ENCODE measurements at places on chromosomes 4 and X.

GRCh38 chr4:7703688-7704087, 236.0 kb downstream of the AFAP1 start:
- DNase-seq, result no peak

DNA sequence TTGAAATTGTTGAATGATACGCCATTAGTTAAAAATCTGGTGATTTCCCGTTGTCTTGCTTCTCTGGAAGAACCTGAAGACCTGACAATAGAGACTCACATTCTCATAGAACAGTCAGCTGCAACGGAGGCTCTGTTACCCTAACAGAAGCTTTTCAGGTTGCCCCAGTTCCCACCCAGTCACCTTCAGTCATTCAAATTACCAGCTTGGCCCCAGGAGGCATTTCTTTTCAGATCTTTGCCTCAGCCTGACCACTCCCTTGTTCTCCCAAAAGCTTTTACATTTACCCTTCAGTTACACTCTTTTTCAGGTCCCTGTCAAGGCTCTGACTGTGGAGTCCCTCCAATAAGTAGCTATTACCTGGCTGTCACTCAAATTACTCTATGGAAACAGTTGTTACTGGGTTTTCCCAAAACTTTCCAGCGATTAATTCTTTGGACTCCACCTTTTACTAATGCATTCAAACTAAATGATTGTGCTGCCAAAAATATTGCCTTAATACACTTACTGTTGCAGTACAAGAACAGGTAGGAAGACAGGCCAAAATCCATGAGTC, 162.2 kb upstream of the FTHL17 start:
- no peak for DNase-seq

DNA sequence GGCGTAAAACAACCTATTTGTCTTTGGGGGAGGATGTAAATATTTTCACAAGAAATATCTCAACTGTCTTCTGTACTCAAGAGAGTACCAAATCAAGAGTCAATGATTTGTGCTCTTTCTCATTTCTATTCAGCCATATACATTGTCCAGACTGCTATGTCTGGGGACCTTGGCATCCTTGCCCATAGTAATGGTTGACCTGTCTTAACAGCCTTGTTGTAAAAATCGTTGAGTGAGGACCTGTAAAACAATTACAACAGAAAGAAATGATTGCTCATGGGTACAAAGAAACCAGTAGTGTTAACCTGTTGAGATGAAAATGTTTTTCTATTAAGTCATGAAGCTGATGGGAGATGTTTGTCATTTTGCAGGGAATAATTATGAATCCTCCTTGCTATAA, 56.6 kb downstream of the LNX1 start:
- no peak for DNase-seq

GRCh38 chr4:126583509-126583908, 1049.2 kb upstream of the INTU start:
- no peak for DNase-seq

DNA sequence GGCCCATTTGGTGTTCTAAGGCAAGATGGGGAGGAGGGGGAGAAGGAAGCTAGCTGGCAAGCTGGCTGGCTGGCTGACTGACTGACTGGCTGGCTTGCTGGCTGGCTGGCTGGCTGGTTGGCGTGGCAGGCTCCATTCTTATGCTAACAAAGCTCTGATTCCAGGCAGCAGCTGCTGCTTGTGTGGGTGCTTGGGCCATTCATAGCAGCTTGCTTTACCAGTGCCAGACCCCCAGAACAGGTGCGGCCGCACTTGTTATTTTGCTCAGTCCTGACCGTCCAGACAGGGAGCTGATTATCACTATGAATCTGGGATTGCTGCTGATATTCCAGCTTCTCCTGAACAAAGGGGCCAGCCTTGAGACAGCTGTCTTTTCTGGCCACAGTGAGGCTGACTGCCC, 131.2 kb upstream of the PAK3 start:
- no peak for DNase-seq

DNA sequence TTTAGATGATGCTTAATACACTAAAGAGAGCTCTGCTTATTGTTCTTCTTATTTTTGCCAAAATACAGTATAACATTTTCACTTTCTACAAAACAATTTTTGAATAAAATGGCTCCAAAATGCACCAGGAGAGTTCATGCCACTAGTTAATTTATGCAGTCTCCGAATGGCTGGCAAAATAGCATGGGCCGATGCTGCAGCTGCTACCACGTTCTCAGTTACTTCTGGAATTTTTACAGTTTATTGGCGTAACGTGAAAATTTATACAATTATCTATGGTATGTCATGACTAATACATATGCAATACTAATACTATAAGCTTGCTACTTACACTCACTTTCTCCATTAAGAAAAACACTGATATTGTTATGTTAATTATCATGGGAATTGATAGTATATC, 16.5 kb downstream of the KLHL13 start:
- DNase-seq, result no peak

DNA sequence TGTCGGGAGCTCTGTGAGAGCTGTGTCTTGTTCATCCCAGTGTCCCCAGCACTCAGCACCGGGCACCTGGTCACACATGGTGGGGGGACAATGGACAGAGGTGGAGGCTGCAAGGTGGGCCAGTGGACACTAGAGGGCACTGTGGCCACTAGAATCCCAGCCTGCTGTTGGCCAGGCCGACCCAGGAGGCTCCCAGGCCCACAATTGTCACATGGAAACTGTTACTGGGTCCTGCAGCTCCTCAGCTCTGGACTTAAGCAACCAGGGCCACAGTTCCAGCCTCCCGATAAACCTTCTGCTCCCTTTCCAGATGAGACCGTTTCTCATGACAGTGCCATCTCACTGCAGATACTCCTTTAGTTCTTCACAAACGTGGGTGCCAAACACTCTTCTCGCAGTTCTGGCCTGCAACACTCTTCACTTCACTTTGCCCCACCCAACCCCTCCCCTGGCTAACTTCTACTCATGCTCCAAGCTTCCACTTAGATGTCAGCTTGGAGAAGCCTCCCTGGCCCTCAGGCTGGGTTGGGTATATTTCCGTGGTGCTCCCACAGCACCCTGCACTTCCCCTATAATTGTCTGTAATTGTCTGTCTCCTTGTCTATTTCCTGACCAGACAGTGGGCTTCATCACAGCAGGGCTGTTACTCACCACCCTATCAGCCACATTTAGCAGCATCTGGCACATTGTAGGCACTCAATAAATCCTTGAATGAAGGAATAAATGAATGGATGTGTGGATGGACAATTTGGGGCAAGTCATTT, 3.5 kb upstream of the IQSEC2 start:
- DNase-seq, result no peak

GRCh38 chr4:82948647-82949204, 48.2 kb downstream of the THAP9 start:
- DNase-seq, result no peak

GRCh38 chr4:38765382-38765781, 17.4 kb downstream of the TLR10 start:
- DNase-seq, result no peak

DNA sequence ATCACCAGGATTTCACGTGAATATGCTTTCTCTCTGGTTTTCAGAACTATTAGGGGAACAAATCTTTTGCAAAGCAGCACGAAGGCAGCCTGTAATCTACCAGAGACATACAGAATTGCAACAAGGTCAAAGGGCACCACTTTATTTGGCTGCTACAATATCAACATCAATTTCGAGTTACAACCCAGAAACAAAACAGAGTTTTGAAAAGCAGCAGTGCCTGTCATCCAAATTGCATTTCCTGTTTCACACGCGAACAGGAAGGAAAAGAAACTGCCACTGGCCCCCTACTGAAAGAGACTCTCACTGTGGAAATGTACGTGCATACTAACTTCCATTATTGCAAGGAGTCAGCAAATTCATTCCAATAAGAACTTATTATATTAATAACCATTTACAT, 17.1 kb upstream of the C1QTNF7 start:
- DNase-seq, result no peak

- DNase-seq, result no peak
Observed at GRCh38 chrX:48471504-48471903, 1.4 kb upstream of the SLC38A5 start.

- DNase-seq, result no peak
Observed at GRCh38 chr4:26349496-26349895, 28.7 kb downstream of the RBPJ start.

- no peak for DNase-seq
Observed at GRCh38 chr4:120809518-120809917, 113.0 kb downstream of the PRDM5 start.

DNA sequence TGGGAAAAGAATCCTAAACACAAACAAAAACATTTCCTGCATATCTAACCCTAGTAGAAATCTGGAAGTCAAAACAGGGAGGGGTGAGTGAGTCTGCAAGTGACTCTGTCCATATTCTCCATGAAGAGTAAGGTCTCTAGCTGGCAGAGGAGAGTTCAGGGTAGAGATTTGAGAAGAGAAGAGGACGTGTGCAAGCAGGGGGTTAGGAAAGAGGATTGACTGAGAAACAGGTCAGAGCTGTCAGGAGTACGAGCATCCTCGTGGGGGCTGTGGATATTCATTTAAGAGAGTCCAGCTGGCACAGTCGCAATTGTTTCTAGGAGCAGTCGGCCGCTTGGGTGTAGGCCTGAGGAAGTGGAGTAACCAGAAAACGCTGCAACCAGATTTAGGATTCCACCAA, 27.9 kb downstream of the PROM1 start:
- DNase-seq, result no peak

- no peak for DNase-seq
Observed at GRCh38 chr4:1112821-1113182, 562 bp downstream of the RNF212 start.

DNA sequence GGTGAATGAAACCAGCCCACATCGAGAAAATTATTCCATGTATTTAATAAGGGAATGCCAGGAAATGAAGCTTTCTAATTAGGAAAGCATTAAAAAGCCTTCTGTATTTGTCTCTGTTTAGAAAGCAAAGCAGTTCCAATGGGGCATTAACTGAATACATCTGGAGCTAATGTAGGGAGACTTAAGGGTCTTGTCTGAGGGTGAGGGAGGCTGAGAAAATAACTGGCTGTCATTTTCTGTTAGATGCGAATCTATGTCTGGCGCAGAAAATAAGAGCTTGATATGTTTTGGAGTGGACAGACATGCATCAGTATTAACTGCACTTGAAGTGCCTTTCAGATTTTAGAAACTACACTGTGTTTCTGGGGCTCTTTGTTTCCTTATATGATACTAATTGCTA, 111.3 kb downstream of the KLHL8 start:
- DNase-seq, result no peak

DNA sequence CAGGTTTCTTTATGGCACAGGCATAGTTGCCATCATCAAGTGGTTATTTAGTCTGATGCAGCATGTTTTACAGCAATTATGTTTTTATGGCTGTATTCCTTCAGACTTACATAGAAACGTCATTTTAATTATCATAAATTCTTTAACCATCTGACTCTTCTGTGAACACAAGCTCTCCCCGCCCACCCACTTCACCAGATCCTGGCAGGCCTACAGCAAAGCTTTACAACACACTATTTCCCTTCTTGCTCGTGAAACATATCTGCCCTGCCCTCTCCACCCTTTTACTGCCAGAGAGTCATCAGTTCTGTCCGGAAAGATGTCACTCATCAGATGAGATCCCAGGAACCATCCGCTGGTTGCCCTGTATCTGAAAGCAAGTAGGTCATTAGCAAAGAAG, 120.5 kb downstream of the HS6ST2 start:
- no peak for DNase-seq

- no peak for DNase-seq
Observed at GRCh38 chrX:30593440-30594200, 16.1 kb upstream of the TASL start.

DNA sequence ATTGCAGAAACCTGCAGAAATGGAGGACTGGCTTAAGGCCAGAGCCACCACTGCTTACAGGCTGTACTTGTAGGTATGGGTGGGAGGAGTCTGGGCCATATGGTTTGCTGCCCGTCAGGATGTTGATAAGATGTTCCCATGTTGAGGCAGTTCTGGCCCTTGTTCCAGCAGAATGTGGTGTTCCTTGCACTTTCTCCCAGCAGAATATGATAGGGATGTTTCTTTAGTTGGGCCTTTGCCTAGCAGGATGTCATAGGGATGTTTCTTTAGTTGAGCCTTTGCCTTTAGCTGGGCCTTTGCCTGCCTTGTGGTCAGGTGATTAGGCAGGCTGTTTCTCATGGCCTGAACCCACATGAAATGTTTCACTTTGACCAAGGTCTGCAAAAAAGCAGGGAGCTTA, 139.1 kb upstream of the PAQR3 start:
- no peak for DNase-seq

DNA sequence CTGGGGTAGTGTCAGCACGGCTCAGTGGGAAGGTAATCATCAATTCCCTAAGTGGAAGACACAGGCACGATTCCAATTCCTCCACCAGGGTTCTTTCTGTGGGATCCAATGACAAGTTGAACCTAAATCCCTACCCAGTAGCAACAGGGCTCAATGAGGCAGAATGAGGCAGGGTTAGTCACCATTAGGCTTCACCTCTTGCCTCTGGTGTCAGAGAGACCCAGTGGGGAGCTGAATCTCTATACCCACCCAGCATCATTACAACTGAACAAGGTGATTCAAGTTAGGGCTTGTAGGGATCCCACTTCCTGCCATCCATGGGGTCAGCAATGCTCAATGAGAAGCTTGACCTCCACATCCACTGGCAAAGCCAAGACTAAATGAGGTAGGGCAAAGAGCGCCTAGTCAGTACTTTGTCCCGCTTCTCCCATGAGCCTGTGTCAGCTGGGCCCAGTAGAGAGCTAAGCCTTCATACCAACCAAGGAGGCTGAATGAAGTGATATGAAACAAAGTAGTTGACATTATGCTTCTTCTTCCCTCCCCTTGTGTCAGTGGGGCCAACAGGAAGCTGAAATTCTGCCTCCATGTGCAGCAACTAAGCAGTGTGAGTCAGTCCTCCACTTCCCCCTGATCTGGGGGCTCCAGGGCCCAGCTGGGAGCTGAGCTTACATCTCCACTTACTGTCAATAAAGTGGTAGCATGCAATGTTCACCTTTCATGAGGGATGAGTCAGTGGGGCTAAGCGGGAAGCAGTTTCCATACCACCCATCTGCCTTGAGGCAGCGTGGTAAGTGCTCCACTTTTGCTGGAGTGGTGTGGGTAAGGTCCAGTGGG, 36.4 kb upstream of the RBM41 start:
- no peak for DNase-seq

DNA sequence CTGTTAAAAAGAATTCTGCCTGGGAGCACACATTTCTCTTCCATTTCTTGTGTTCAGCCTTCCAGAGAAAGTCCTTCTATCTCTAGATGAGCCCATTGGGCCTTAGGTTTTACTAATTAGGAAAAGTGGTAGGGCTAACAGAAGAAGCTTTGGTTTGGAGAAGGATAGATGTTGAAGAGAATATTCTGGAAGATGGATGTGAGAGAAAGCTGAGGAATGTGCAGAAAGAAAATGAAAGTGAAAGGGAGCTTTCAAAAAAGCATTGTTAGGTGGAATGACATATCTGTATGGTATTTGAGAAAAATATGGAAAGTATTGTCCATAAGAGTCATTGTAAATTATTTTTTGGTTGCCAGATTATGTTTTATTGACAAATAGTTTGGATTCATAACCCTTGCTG, 474.8 kb upstream of the SLIT2 start:
- no peak for DNase-seq

GRCh38 chrX:45715748-45716147, 515.1 kb upstream of the DIPK2B start:
- DNase-seq, result no peak

GRCh38 chrX:71669492-71669891, 2.1 kb downstream of the LOC101059915 start:
- DNase-seq, result no peak
